ENCODE measurements at places on chromosomes 6 and 20.

GRCh38 chr6:20001286-20001685 is 164.1 kb downstream of the ID4 start:
- no peak for DNase-seq

DNA sequence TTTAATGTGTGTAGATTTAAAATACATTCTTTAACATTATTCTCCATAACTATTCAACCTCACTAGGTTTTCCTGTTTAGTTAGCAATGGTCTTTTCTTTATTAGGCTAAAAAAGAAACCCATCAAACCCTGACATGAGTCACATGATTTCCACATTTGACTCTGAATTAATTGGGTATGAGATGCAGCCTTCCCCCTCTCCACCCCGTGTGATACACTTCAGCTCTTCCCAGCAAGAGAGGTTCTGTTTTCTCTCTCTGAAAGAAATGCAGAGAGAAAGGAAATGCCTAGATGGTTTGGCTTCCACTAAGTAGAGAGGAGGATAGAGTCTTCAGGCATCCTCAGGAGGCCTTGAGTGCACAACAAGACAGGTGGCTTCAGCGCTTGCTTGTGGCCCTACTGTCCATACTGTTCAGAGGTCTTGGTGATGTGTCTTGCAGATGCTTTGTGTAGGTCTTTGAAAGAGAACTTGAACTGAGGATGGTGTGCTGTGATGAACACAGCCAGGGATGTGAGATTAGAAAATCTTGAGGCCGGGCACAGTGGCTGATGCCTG is 17.3 kb downstream of the FARS2 start:
- DNase-seq, result no peak

DNA sequence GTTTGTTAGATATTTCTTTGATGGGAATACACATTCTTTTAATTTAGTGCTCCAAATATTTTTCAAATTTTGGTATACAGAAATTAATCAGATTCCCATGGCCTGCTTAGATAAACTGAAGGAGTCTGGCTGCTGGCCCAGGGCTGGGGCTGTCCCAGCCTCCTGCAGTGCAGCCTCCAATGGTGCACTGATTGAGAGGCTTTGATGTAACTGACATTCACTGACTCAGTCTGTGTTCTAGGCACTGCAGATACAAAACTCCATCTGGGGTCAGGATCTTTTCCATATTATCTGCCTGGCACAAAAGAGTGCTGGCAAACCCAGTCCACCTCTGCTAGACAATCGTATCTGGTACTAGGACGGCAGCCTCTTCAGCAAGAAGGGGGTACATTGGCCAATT is 64.8 kb downstream of the GRIK2 start:
- no peak for DNase-seq

- DNase-seq, result no peak
These were observed 131.3 kb downstream of the CLIC5 start for GRCh38 chr6:45884336-45884735.

DNA sequence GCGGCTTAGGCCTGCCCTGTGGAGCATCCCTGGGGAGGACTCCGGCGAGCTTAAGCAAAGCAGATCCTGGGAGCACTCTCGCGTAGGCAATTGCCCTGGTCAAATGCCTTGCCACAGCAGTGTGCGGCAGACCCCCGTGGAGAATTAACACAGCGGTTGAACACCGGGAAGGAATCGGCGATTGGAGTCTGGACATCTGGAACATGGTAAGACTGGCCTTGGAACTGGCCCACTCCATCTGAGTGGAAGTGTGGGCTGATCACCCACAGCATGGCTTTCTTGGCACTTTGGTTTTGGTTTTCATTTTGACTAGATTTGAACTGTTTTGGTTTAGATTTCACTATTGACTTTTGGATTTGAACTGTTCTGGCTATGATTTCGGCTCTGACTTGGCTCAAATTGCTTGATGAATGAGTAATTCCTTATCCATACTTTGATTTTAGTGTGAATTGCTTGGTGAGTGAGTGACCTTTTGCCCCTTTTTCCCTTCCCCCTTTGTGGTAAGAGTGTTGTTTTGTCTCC is 300.7 kb downstream of the RNGTT start:
- DNase-seq, result no peak

- DNase-seq, result no peak
These were observed at the start of gene PTGIS for GRCh38 chr20:49567421-49568277. PTGIS (minus strand) TSS chr20:49568137; CDS start chr20:49568116, 21 bp downstream.

GRCh38 chr6:145258122-145258521 is 477.2 kb downstream of the EPM2A start:
- DNase-seq, result no peak

- no peak for DNase-seq
These were observed 38.4 kb downstream of the HS3ST5 start for GRCh38 chr6:114304304-114304887.

GRCh38 chr6:163398815-163399214 is 15.7 kb upstream of the QKI start:
- no peak for DNase-seq

DNA sequence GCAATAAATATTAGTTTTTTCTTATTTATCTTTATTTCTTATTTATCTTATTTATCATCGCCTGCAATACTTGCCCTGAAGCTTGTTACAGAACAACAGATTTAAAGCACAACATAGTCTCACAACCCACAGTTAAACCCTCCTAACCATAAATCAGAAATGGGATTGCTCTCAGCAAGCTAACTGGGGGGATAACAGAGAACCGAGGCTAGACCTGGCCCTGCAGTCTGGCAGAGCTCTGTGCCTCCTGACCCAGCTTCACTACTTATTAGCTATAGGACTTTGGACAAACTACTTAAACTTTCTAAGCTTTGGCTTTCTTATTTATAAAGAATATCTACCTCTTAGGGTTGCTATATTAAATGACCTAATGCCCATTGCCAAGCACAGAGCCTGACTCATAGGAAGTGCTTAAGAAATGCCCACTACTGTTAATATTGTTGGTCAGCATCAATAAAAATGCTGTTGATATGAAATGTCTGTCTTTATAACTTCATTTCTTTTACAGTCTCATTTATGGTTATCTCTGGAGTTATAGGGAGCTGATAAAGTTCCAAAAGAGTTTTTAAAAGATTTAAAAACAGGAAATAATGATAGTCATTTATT is 87.9 kb upstream of the BEND6 start:
- DNase-seq, result peak; percentile 48

GRCh38 chr20:25372584-25373336 is 17.9 kb downstream of the ABHD12 start:
- DNase-seq, result peak; percentile 89

DNA sequence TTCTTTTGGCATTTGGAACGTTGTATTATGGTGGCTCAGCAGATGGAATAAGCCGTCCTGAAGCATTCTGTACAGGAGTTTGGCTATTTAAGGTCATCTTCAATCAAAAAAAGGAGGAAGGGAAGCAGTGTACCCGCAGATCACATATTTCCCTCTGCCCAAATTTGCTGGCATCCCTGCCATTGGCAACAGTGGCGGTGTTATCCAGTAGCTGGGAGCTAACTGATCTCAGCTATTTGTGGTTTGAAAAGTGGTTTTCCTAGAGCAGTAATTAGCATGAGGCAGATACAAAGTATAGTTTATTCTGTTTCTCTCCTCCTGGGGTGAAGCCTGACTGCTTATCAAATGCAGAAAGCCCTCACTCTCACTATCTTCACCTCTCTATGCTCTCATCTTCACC is 576.8 kb downstream of the QKI start:
- DNase-seq, result no peak

GRCh38 chr6:7142918-7143475 is 35.2 kb downstream of the RREB1 start:
- DNase-seq, result no peak

DNA sequence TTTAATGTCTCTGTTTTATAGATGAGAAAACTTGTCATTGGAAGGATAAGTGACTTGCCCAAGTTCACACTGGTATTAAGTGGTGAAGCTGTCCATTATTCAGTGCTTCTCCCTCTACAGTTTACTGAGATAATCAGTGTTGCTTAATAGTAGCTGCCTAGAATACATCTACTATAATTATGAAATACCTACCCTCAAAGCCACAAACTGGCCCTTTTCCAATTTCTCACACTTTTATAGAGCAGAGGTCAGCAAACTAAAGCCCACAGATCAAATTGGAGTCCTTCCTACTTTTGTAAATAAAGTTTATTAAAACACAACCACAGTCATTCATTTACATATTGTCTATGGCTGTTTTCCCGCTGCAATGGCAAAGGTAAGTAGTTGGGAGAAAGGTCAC is 73.5 kb downstream of the EYS start:
- DNase-seq, result no peak

GRCh38 chr6:67031451-67031850 is 1324.4 kb upstream of the EYS start:
- no peak for DNase-seq

- no peak for DNase-seq
These were observed 170.2 kb upstream of the CITED2 start for GRCh38 chr6:139544701-139545057.

DNA sequence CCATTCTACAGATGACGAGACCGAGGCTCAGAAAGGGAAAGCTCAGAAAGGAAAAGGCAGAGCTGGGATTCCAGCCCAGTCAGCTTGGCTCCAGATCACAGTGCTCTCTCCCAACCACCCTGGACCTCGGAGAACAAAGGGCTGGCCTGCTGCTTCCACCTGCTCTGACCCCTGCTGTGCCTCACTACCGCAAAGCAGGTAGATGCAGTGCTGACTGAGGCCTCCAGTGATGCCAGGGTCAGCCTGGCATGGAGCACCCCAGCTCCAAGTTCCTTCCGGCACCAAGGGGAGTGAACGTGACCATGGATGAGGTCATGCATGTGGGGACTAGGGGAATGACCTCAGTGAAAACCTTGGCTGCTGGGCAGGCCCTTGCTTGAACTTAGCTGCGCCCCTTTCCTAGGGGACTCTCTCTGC is 20.7 kb upstream of the TLDC2 start:
- no peak for DNase-seq

GRCh38 chr6:150546457-150546856 is 53.2 kb upstream of the PLEKHG1 start:
- DNase-seq, result no peak

DNA sequence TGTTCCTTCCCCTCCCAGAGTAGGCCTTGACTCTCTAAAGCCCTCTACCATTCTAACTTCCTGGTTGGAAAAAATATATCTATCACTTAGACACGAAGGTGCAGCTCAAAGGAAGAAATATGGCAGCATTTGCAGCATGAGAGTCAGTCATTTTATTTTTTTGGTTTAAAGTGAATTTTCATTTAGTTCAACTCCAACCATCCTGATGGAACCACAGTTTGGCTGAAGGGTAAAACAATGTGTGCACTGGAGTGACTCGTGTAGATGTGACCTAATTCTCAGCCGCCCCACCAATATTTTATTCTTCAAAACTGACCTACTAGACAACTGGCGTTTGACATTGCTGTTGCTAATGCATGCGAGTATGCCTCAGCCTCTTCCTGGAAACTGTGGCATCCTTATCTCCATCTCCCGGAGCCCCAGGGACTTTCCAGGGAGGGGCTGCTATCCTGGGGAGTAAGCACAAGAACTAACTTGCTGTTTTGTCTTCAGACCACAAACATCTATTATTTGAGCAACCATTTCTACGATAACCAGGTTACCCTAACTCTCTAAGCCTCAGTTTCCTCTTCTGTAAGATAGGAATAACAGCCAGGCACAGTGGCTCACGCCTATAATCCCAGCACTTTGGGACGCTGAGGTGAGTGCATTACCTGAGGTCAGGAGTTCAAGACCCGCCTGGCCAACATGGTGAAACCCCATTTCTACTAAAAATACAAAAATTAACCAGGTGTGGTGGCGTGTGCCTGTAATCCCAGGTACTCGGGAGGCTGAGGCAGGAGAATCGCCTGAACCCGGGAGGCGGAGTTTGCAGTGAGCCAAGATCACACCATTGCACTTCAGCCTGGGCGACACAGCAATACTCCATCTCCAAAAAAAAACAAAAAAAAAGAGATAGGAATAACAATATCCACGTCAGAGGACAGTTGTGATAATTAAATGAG is 148.7 kb upstream of the JARID2 start:
- DNase-seq, result peak; percentile 22

- DNase-seq, result no peak
These were observed 18.2 kb downstream of the KCNQ5 start for GRCh38 chr6:72639920-72640614.

DNA sequence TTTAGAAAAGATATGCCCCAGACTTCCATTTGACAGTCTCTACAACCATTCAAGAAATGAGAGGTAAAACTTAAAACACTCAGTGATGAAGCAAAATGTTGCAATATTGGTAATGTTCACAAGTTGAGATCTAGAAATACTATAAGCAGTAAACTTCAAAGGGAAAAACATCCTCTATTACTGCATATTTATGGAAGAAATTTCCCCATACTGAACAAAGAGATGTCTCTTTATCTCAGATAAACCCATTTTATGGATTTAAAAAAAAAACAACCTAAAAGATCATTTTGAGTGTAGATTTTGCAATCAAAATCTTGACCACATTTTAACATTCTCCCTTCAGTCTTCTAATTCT is 177.8 kb upstream of the TAB2 start:
- DNase-seq, result no peak

DNA sequence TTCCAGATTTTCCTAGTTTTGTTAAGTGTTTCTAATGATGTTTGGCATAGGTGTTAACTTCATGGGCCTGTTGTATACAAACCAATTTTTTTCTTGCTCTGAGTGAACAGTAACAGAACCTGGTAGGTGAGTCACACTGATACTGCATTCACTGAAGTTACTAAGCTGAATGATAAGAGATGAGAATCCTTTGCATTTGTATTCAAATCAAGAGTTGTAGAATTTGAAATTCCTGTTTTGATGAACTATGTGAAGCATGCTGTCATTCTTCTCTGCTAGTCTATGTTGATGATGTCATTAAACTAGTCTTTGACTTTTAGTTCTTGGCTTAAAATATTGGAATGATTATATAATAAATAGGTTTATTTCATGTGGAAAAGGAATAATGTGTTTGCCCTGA is 37.9 kb downstream of the PTPRA start:
- no peak for DNase-seq

DNA sequence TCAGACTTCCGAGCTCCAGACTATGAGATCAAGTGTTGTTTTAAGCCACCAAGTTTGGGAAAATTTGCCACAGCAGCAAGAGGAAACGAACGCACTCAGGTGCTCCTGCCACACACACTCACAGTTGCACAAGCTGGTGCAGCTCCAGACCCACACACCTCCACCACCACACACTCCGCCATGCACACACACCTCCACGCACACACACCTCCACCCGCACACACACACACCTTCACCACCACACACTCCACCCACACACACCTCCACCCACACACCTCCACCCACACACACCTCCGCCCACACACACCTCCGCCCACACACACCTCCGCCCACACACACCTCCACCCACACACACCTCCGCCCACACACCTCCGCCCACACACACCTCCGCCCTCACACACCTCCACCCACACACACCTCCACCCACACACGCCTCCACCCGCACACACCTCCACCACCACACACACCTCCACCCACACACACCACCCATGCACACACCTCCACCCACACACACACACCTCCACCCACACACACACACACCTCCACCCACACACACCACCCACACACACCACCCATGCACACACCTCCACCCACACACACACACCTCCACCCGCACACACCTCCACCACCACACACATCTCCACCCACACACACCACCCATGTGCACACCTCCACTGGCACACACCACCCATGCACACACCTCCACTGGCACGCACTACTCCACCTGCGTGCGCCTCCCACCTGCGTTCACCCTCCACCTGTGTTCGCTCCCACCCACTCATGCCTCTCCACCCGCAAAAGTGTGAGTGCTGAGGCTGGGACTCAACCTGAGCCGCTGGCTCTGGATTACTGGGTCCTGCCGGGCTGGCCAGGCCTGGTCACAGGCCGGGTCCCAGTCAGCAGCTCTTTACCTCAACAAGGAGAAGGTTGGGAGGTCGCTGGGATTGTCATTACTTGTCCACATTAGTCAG is 175.6 kb downstream of the BMP7 start:
- DNase-seq, result no peak

- DNase-seq, result no peak
These were observed 12.5 kb upstream of the EBF4 start for GRCh38 chr20:2680046-2680445.
